ENCODE measurements at places on chromosomes 1 and 21.

DNA sequence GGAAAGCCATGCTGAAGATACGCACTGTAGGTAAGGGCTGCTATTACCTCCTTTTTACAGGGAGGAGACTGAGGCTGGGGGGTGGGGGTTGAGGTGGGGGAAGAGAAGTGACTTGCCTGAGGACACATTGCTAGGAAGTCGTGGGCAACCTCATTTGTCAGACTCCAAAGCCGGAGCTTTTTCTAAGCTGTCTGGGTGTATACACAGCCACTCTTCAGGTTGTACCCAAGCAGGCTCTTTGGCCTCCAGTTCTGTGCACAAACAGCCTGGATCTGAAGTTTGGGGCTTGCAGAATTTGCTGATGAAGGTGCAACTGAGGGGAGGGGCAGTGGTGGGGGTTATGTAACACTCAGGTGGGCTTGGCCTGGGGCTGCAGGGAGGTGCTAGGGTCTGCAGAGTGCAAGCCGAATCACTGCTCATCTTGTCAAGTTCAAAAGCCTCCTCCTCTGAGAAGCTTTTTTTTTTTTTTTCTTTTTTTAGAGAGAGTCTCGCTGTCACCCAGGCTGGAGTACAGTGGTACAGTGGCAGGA, 16.9 kb downstream of the TINAGL1 start:
- no peak for DNase-seq

- DNase-seq = no peak
Measured at GRCh38 chr1:82057011-82057410, 256.3 kb downstream of the ADGRL2 start.

- no peak for DNase-seq
Measured at GRCh38 chr1:153683854-153684253, 5.4 kb downstream of the NPR1 start.

GRCh38 chr1:19325958-19326747, 14.0 kb downstream of the SLC66A1 start:
- DNase-seq = no peak

DNA sequence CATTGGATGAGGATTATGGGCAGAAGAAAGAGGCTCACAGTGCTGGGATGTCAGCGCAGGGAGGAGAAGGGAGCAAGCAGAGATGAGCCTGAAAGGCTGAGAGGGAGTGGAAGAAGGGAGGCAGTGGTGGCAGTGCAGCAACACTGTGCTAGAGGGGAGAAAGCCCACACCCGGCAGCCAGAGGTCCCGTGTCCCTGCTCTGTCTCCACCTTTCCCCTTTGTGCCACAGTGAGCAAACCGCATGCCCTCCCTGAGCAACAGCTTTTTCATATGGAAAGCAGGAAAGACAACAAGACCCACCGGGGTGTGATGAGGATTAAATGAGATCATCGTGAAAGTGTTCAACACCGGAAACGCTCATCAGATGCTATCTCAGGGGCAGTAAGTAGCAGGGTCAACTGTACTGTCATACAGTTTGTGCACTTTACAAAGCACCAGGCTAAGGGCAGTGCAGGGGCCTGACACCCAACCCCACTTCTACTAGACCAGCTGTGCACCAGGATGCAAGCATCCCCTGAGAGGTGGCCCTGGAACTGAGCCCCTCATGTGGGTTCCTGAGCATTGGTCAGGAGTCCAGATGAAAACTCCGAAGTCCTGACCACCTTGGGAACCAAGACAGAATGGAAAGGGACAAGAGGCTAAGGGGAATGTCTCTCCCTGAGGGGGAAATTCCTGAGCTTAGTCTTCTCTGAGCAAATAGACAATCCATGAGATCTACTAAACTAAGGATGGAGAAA, 9.1 kb downstream of the NHLH1 start:
- DNase-seq = no peak

DNA sequence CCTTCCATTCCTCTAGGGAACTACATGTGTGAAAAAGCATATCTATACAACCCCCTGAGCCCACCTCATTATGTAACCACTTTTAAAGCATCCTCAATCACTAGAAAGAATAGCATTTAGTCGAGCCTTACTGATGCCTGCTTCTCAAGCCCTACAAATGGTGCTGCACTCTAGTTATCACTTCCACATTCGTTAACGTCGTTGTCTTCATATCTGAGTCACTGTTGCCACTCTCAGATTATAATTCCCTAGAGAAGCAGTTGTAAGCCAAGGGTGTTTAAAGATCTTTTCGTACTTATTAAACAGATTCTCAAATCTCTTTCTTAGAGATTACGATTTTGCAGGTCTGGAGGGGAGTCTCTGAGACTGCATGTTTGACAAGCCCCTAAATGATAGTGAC, 16.5 kb downstream of the ATP1B1 start:
- no peak for DNase-seq

- DNase-seq = no peak
Measured at GRCh38 chr1:44926311-44926781, 60.0 kb downstream of the EIF2B3 start.

DNA sequence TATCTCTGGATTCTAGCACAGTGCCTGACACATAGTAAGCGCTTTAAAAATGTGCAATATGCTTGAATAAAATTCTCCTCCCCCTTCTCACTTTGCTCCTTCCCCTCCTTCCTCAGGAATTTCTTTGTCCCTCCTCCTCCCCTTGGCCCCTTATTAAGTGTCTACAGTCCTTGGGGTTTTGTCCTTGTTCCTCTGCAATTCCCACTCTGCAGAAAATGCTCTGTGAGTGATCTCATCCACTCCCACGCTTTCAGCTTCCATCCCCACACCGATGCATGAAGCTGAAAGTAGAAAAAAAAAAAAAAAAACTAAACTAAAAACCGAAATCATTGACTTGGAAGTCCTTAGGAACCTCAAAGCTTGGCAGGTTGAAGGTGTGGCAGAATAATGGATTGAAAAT, 273.6 kb downstream of the RRAGC start:
- no peak for DNase-seq

GRCh38 chr1:92240034-92240433, 22.3 kb downstream of the C1orf146 start:
- no peak for DNase-seq
